ENCODE measurements at places on chromosomes 1 and 21.
A peak's percentile ranks its signal among the peaks of the same experiment; 100 is the strongest.

GRCh38 chr1:193256019-193256418 lies 69.6 kb upstream of the B3GALT2 start:
- no peak for DNase-seq

- no peak for DNase-seq
Measured at GRCh38 chr1:230390371-230390770, 35.8 kb downstream of the PGBD5 start.

DNA sequence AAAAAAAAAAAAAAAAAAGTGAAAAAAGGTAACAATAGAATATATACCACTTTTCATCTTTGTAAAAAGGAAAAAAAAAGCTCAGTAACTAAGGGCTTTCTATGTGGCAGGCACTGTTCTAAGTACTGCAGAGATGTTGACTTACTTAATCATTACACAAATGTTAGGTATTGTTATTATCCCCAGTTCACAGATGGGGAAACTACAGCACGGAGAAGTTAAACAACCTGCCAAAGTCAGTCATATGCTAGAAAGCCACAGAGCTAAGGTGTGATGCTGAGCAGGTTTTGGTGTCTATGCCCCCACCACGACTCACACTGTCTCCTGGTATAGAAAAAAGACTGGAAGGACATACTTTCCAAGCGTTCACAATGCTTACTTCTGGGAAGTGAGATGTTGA lies 6.6 kb upstream of the PNRC2 start:
- DNase-seq = no peak

DNA sequence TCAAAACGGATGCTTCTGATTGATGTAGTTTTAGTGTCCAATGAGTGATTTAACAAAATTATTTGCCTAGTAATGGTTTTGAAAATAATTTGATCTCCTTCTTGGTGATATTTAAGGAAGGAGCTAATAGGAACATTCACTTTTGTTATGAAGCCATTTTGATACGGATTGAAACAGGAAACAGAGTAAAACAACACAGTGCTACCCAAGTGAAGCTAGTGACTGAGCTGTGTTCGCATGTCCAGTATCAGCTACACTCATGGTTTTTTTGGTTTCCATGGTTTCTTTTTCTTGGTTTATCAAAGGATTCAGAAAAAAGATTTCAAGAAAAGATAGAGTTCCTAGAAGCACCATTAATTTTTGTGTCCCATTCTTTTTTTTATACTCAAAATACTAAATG lies 40.1 kb upstream of the PLEKHO1 start:
- no peak for DNase-seq

DNA sequence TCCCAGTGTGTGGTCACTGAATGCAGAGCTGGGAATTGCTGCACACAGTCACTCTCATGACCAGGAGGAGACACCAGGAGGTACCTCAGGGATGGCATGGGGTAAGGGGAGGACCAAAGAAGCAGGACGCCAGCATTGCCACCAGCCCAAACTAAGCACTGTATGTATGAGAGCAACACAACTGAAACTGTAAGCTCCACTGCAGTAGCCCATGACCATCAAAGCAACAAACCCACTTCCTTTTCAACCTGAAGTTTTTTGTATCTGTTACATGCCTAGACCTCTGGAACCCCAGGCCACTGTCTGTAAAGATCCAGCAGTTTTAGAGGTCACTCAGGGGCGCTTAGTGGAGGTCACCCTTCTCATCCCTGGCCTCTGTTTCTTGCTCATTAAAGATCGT lies 164.3 kb downstream of the SETD4 start:
- DNase-seq = no peak

DNA sequence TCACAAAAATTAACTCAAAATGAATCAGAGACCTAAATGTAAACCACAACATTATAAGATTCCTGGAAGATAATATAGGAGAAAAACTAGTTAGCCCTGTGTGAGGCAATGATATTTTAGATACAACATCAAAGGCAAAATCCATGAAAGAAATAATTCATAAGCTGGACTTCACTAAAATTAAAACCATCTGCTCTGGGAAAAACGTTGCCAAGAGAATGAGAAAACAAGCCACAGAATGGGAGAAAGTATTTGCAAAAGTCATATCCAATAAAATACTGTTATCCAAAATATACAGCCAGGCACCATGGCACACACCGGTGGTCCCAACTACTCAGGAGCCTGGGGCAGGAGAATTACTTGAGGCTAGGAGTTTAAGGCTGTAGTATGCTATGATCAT lies 70.3 kb downstream of the SYF2 start:
- no peak for DNase-seq

DNA sequence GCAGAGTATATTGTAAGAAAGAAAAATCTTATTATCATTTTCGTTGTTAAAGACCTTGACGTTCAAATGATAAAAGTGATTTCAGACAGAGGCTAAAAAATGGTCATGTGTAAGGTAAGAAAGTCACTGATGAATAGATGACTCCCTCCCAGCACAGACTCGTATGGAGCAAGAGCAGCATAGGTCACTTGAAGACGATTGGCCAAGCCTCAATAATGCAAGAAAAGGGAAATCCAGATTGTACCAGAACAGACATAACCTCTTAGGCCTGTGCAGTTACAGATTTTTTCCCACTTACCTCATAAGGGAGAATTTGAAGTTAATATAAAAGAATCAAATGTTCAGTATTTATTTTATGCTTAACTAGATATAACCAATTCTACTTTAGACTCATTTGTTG lies 16.3 kb upstream of the OLFML2B start:
- no peak for DNase-seq

DNA sequence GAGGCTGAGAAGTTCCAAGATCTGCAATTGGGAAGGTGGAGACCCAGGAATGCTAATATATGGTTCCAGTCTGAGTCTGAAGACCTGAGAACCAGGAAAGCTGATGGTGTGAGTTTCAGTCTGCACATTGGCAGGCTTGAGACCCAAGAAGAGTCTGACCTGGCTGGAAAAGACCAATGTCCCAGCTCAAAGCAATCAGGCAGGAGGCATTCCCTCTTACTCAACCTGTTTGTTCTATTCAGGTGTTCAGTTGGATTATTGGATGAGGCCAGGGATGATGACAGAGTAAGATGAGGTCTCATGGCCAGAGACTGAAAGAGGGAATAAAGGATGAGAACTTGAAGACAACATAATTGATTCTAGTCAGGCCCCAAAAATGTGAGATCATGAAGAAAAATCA lies 50.1 kb downstream of the SPATA46 start:
- DNase-seq = no peak

DNA sequence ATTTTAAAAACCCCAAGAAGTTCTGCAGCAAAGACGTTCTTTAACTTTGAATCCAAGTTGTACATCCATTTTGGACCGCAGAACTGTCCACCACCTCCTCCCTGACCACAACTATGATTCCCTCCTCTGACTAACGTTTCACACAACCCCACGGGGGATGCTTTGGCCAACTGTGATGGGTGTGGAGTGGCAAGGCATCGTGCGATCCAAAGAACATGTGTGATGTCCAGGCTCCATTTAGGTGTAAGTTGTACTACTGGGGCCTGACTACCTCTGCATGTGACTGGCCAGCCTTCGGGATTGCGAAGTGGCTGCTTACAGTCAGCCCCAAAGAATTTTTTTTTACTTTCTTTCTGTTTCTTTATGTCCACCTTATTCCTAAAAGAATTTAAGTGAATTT lies 6.7 kb downstream of the KCNJ15 start:
- DNase-seq = no peak

DNA sequence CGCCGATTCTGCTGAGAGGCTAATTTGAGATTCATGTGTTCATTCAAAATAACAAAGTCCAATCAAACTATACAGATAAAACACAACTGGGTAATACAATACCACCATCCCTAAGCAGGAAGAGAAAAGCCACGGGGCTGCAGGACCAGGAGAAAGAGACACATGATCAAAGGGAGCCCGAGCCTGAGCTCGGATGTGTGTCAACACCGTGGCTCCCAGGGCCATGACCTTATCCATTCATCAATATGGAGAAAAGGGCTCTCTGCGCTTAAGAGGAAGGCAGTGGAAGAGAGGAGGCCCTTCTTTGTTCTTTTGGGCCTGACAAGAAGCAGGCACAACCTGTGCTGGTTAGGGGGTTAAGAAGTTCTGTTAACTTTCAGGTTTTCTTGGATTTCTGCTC lies 56.7 kb downstream of the HUNK start:
- DNase-seq = no peak

DNA sequence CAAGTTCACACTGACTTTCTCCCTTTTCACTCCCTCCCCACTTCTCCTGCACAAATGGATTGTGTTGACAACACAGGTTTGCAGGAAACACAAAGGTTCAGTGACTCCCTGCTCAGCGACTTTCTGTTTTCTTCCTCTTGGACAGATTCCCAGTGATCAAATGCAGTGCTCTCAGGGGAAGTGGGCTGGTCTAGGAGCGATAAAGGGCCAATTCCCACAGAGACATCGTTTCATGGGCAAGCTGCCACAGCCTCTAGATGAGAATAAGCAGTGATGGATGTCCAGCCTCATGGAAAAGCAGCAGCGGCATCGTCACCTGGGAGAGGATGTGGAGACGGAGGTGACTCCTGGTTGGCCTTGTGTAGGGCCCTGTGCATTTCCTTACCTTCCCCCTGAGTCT lies 30.6 kb downstream of the FYB2 start:
- peak; percentile 55 for DNase-seq

- no peak for DNase-seq
Measured at GRCh38 chr1:11285883-11286734, 13.1 kb downstream of the UBIAD1 start.

DNA sequence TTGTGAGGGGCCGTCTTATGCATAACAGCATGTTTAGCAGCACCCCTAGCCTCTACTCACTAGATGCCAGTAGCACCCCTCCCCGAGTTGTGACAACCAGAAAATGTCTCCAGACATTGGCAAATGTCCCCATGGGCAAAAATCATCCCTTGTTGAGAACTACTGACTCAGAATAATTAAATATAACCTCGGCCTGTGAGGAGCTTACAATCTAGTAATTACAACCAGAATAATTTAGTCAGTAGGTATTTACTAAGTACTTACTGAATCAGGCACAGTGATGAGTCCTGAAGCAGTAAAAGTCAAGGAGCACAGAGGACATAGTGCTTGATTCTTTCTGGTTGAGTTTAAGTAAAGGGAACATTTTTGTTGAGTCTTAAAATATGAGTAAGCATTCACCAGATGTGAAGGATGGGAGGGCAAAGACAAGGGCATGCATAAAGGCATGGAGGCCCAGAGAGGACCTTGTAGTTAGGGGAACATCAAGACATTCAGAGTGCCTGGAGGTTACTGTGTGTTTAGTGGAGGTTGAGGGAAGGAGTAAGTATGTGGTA lies 44.1 kb upstream of the KCNQ4 start:
- DNase-seq = no peak

- no peak for DNase-seq
Measured at GRCh38 chr1:66334318-66334717, 199.6 kb upstream of the SGIP1 start.

DNA sequence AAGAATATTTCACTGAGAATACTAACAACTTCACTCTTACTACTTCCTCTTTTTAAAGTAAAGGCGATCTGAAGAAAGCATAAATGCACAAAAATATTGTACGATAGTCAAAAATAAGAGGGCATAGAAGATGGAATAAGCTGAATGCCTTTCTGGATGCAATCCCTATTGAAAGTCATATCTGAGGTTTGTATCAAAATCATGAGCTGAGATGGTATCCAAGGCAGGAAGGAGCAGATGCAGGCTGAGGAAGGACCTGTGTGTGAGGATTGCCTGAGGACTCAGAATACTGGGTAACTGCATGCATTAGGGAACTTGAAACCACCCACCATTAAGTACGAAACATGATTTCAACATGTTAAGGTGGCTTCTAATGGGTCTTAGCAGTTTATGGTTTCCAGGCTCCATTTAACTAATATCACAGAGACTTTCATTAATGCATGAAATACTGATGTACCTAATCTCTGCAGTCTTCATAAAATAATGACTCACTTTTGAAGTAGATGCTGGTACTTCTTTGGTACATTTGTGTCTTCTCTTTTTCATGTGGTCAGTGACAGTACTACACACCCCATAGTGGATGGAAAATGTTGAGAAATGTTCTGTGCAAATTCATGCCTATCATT lies 29.6 kb upstream of the RGS1 start:
- no peak for DNase-seq

DNA sequence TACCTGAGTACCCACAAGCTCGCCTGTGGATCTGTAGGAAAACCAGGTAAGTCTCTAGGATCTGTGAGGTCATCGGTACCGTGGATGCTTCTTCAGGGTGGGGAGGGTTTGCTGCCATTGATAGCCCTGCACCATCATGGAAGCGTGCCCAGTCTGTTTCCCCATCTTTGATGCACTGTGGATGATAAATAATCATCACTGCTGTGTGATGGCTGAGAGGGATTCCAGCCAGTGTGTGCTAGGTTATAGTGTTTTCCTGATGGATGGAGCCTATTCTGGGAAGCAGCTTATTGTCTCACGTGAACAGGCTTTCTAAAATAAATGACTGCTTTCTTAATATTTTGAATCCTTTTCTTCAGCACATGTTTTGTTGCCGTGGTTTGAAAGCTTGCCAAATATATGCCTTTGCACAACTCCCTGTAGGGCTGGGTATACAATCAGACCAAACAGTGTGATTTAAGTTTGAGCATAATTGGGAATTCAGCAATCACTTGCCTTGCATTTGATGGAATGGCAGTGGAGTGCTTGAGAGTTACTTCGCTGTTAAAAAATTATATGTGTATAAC lies 113.8 kb downstream of the CAMTA1 start:
- no peak for DNase-seq

- no peak for DNase-seq
Measured at GRCh38 chr1:7426780-7427604, 344.1 kb upstream of the VAMP3 start.

- DNase-seq = no peak
Measured at GRCh38 chr1:66439031-66439740, 94.8 kb upstream of the SGIP1 start.

GRCh38 chr1:66443793-66444192 lies 90.2 kb upstream of the SGIP1 start:
- no peak for DNase-seq

Measured in BE2C (cell line).